ENCODE measurements at places on chromosomes 13 and 19. TPM values are rescaled to one million over a fixed set of nuclear protein-coding genes. Genes with fewer than 3 reads are reported as not detected.

DNA sequence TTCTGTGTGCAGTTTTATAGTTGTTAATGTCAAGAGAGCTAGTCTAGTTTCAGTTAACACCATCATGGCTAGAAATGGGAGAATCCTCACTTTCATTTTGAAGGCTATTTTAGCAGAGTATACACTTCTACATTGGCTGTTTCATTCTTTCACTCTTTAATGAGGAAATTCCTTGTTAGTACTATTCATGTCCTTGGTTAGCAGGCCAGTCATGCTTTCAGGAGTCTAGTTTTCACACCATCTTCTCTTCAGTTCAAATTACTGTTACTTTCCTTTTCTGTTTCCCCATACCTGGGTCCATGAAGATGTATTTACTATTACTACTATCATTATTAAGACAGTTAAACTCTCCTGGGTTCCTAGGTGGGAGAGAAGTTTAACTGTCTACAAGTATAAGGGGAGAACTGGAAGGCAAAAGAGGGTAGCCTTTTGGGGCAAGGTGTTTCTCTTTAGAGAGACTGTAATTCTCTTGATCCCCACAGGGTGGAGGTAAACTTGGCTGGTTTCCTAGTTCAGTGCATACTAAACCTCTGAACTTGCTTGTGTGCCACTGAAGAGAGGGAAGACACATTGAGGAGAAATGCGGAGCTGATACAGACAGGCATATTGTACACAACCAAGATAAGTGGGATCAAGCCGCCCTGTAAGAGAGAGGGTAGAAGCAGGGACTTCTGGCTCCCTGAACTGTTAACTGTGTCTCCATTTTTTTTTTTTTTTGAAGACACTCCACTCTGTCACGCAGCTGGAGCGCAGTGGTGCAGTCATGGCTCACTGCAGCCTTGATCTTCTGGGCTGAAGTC lies 41.3 kb upstream of the IGFL4 start:
- DNase-seq = no peak

GRCh38 chr13:91988331-91988730 lies 589.9 kb downstream of the GPC5 start:
- no peak for DNase-seq

- peak; percentile 97 for DNase-seq
Measured at GRCh38 chr19:17107546-17108452, 32.2 kb downstream of the MYO9B start.

GRCh38 chr19:14305706-14306105 lies 75.5 kb upstream of the ADGRE5 start:
- no peak for DNase-seq

- DNase-seq = no peak
Measured at GRCh38 chr19:41174297-41174928, 18.6 kb upstream of the CYP2S1 start.

- no peak for DNase-seq
Measured at GRCh38 chr19:43720936-43721335, 5.1 kb downstream of the IRGC start.

DNA sequence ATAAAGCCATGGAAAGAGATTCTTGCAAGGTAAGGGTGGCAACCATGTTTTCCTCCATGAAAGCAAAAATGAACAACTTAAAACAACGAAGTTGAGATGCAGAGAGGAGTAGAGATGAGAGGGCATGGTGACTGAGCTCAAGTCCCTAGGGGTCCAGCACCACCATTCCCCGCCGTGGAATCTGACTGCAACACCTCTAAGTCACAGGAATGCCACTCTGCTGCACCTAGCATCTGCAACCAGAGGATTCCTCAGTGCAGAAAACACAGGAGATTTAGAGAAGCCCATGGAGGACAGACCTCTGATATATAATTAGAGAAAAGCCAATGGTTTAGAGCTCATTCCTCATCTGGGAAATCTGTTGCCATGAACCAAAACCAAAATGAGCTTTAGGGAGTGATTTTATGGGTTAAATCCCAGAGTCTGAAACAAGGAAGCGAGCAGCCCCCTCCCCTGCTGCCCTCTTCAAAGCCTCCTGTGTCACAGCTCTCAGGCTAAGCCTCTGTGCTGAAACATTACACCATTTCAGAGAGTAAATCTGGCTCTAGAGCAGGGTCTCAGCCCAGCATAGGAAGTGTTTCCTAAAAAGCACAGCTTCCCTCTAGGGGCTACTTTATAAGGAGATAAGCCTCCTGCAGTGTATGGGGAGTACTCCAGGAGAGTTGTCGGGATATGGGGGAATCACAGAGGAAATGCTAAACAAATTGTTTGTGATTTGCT lies 1043.6 kb downstream of the UQCRFS1 start:
- no peak for DNase-seq

- DNase-seq = no peak
Measured at GRCh38 chr19:7561325-7561724, 25.8 kb downstream of the PNPLA6 start.

- no peak for DNase-seq
Measured at GRCh38 chr19:5302396-5302795, 38.2 kb downstream of the PTPRS start.

DNA sequence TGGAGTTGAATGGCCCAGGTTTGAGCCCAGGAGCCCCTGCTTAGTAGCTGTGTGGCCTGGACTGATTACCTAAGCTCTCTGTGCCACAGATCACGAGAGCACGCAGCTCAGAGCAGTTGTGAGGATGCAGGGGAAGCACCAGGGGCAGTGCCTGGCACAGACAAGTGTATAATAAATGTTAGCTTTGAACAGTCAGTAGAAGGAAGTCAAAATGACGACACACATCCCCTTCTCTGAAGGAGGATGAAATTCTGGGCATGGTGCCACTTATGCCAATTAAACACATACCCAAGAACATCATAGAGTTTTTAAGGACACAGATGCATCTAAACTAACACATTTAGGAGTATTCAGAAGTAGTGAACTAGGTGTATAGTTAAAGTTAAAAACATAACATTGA lies 24.9 kb upstream of the SIGLEC11 start:
- DNase-seq = no peak

GRCh38 chr13:75444016-75444415 lies 38.0 kb downstream of the TBC1D4 start:
- DNase-seq = no peak

- no peak for DNase-seq
Measured at GRCh38 chr19:21128901-21129698, 12.7 kb upstream of the ZNF431 start.

DNA sequence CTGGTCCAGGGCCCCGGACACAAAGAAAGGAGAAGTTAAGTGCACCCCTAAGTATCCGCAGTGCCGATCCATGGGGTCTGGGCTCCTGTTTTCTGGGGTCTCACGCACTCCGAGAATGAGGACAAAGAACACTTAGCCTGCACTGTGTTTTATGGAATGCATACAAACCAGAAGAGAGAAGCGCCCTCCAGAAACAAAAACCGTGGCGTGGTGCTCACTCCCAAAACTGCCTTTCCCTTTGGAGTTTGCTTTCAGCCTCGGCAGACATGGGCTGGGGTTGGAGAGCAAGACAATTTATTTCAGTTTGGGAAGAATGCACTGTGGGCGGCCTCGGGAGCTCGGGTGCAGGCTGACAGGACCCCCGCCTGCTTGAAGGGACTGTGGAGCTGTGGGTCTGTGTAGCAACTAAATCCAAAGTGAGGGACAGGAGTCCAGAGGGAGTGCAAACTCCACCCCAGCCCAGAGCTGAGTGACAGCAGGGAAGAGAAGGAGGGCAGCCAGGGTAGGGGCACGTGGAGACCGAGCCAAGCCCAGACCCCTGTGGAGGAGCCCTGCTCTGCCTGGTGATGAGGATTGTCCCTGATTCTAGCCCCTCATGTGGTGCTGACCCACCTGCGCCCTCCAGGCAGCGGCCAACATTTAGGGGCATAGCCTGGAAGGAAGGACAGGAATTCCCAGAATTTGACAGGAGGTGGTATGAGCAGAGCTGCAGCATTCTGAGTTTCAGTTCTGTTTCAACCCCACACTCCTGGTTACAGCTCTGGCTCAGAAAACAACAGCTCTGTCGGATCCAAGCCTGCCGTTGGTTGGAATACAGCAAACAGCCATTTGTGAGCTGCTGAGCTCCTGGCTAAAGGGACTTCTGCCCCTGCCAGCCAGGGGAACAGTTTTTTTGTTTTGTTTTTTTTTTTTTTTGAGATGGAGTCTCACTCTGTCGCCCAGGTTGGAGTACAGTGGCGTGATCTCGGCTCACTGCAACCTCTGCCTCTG lies 37.8 kb upstream of the POP4 start:
- DNase-seq = no peak

- no peak for DNase-seq
Measured at GRCh38 chr19:40335855-40336600, 12.2 kb downstream of the C19orf47 start.

DNA sequence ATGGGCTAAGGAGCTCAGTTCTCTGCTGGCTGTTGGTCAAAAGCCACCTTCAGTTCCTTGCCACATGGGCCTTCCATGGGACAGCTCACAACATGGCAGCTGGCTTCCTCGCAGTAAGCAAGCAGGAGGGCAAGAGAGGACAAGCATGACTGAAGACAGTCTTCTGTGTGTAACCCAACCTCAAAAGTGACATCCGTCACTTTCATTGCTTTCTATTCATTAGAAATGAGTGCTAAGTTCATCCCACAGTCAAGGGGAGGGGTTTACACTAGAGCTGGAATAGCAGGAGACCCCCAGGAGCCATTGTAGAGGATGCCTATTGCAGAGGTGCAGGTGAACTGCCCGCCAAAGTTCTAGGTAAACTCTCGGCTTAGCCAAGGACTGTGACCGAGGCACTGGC lies 163.3 kb downstream of the NUFIP1 start:
- DNase-seq = no peak

- DNase-seq = no peak
Measured at GRCh38 chr13:111659219-111659775, 338.9 kb downstream of the TEX29 start.

DNA sequence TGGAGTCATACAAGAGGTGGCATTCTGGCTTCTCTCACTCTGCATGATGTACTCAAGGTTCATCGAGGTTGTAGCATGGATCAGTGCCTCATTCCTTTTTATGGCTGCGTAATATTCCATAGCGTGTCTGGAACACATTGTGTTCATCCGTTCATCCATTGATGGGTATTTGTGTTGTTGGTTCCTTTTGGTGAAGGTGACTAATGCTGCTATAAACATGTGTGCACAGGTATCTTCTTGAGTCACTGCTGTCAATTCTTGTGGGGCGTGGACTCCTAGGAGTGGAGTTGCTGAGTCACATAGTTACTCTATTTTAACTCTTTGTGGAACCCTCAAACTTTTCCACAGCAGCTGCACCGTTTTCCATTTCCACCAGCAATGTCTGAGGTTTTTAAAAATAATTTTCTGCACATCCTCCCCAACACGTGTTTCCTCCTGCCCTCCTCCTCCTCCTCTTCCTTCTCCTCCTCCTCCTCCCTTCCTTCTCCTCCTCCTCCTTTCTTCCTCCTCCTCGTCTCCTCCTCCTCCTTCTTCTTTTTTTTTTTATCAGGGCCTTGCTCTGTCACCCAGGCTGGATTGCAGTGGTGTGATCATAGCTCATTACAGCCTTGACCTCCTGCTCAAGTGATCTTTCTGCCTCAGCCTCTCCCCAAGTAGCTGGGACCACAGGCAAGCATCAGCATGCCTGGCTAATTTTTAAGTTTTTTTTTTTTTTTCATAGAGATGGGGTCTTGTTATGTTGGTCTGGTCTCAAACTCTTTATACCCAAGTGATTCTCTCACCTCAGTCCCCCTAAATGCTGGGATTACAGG lies 2.0 kb upstream of the TMEM221 start:
- no peak for DNase-seq

GRCh38 chr13:50179977-50180376 lies 164.7 kb downstream of the KCNRG start:
- no peak for DNase-seq

GRCh38 chr19:45125975-45126493 lies 33.1 kb downstream of the PPP1R37 start:
- DNase-seq = no peak

GRCh38 chr13:110244071-110244830 lies 62.7 kb downstream of the COL4A1 start:
- no peak for DNase-seq

DNA sequence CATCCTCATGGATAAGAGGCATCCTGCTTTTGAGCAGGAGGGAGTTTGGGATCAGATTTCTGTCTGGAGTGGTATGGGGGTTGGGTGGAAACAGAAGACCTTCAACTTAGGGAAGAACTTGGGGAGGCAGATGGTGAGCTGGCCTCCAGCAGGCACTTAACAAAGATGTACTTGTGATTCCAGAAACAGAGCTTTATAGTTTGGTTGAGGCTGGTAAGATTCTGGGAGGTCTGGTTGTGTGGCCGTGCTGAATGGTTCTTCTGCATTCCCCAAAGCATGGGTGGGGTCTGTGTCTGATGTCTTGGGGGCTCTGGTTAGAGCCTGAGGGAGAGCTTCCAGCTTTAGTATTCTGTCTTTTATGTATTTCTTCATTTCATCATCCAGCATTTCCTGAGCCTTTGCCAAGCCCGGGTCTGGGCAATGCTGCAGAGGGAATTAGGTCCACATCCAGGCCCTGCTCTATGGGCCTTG lies 4.8 kb downstream of the MEGF8 start:
- no peak for DNase-seq

GRCh38 chr13:98937911-98938381 lies 39.9 kb downstream of the DOCK9 start:
- DNase-seq = no peak

DNA sequence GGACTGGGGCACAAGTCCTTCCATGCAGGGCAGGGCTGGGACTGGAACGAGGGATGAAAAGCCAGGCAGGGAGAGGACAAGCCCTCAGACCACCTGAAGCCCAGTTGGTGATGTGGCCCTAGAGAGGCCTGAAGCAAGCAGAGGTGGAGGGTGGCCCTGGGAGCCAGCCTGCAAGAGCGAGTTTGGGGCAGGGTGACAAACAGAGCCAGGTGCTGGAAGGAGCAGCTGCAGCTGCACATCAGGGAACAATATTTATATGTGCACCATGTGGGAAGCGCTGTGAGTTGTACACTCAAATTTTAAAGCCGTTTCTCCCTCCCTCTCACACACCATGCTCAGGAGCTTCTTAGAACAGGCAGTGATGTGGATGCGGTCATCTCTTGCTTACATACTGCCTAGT lies 67.8 kb downstream of the FGF9 start:
- no peak for DNase-seq

SAE1 gene
- total RNA-seq = 53.3 TPM

CGB5 gene
- not detected for total RNA-seq

MBD3L3 gene
- total RNA-seq = not detected

DMPK gene
- total RNA-seq = 285 TPM

ZDHHC20 gene
- total RNA-seq = 19.4 TPM

FUT3 gene
- not detected for total RNA-seq

PEG3 gene
- 12.2 TPM for total RNA-seq

ZNF534 gene
- total RNA-seq = 0.59 TPM

SELENOV gene
- total RNA-seq = not detected

IRGC gene
- not detected for total RNA-seq

KLK15 gene
- not detected for total RNA-seq
